ENCODE measurements at places on chromosomes 5 and 9. TPM values are rescaled to one million over a fixed set of nuclear protein-coding genes. Genes with fewer than 3 reads are reported as not detected.

Gene CCDC127
- 6.1 TPM for total RNA-seq

Gene RAI14
- total RNA-seq: 134 TPM

Gene C8G
- total RNA-seq: 8.6 TPM

Gene SLC36A3
- total RNA-seq: not detected

Gene GABRA6
- total RNA-seq: not detected

Gene FAM163B
- total RNA-seq: not detected

Gene PTGES2
- total RNA-seq: 97.2 TPM

Gene MINAR2
- total RNA-seq: not detected

All from ascending aorta (tissue), 2 donors.